ENCODE measurements at places on chromosomes 7 and 10. TPM values are rescaled to one million over a fixed set of nuclear protein-coding genes. Genes with fewer than 3 reads are reported as not detected.

GRCh38 chr10:46524472-46525176 lies 31.8 kb downstream of the GPRIN2 start:
- no peak for DNase-seq

- DNase-seq, result no peak
These were observed 26.0 kb downstream of the CTNNA3 start for GRCh38 chr10:67669978-67670377.

- no peak for DNase-seq
These were observed 35.5 kb downstream of the VIM start for GRCh38 chr10:17263580-17263979.

DNA sequence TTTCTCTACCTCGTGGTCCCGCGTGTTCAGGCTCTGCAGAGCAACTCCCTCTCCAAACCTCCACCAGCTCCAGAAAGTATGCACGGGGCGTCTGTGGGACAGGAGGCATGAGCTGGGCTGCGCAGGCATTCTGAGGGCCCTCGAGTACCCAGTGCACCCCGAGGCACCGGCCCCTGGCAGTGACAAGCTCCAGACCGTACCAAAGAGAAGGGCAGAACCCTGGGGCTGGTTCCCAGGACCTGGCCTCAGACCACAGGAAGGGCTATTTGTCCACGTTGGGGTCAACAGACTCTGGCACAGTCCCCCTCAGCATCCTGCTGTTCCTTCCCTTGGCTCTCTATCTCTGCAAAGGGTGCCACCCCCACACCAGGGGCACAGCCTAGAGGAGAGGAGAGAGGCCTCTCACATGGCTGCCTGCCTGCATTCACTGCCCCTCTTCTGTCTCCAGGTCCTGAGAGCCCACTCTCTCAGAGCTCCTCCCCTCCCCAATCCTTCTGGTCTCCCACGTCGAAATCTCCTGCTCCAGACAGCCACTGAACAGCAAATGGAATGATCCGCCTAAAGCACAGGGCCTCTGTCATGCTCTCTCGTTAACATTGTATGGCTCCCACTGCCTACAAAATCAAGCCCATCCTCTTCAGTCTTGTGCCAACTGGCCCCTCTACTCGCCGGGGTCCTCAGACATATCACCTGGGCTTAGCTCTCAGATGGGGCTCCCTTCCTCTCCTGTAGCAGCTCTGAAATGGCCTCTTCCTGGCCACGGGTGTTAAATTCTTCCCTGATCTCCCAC lies 96.3 kb downstream of the OAT start:
- DNase-seq, result no peak

DNA sequence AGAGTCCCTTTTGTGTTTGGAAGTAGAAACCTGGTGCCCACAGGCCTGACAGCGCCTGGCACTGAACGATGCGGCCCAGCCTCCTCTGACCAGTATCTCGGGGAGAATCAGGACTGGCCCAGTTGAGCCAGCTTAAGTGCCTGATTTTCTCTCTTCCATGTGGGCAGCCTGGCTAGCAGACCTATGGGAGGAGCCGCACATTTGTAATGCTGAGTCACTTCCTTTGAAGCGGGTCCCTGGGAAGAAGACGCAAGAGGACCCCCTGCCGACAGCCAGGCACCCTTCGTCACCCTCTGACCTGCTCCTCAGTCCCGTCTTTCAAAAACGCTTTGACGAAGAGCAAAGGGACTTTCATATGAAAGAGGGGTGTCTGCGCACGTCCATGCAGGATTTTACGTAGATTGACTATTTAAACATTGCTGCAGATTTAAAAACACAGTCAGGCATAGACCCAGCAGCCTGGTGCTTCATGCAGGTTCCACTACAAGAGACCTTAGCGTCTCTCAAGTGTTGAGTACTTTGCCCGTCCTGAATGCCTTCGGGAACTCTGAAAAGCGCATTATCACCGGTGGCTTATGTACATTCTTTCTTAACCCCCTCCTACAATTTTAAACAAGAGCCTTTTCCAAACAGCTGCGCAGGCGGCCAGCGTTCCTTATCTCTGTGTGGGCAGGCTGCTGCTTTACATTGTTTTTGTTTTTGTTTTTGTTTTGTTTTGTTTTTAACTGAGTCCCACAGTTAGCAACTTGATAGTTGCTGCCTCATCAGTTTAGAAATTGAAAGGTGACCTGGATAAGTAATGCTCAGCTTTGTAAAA lies 36.5 kb upstream of the AP5Z1 start:
- no peak for DNase-seq

DNA sequence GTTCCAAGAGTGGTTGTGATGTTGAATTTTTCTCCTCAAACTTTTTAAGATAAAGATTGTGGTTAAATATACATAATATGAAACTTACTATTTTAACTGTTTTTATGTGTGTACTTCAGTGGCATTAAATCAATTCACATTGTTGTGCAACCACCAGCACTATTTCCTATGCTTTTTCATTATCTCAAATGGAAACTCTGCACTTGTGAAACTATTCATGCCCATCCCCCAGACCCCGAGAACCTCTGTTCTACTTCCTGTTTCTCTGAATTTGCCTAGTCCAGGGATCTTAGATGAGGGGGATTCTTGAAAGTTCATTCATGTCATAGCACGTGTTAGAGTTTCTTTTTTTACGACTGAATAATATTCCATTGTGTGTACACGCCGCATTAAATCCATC lies 67.0 kb downstream of the WDR37 start:
- no peak for DNase-seq

CYCS gene
- polyA plus RNA-seq, result 115 TPM

ELFN1 gene
- 6.7 TPM for polyA plus RNA-seq
